ENCODE measurements at places on chromosomes 2 and 18.

DNA sequence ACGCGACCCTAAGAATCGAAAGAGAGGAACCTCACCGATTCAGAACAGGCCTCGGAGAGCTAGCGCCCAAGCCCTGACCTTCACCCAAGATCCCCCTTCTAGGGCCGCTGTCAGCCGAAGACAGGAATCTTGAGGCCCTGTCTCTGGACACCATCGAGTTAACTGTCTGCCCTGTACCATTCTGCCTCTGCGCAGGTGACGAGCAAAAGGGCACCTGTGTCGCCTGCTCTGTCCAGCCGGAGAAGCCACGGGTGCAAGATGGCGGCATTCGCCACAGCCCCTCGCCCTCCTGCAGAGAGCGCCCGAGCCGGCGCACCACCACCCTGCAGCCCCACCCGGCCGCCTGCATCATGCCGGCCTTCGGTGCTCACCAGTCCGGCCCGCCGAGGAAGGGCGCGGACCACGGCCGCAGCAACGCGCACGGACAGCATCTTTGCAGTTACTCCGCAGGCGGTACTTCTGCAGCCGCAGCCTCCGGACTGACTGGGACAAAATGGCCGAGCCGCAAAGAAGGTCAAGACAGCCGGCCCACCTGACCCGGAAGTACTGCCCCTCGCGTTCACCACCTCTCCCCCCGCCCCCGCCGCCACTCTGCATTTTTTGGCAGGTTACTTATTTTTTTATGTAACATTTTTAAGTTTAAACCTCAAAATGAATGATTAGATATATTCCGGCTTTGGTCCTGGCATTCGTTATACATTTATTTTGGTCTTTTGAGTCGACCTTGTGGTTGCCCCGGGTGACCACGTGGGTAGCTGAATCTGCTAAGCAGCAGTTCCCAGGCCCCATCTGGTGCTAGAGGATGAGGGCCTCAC is at the start of gene ATP5F1A:
Gene ATP5F1A, minus strand, starts transcription at position 496 of the 815 bp plus-strand sequence. Its CDS starts 65 bp downstream, at position 431.
- peak; percentile 80 for DNase-seq

DNA sequence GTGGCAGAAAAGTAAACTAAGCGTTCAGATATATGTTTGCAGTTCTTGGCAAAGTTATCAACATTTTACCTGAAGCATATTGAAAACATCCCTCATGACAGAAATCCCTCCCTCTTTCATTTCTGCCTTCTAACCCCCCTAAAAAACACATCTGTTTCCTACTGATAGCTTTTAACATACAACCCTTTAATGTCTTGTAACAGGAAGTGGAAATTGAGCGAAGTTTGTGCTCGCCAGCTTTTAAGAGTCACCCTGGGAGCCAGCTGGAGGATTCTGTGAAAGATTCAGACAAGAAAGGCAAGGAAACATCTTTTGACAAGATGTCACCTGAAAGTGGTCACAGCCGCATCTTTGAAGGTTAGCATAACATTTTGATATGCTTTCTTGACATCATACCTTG is 247.4 kb downstream of the XIRP2 start:
- no peak for DNase-seq

- no peak for DNase-seq
Observed at GRCh38 chr2:1618191-1618961, 125.9 kb downstream of the PXDN start.

- DNase-seq, result no peak
Observed at GRCh38 chr18:52190195-52190594, 149.8 kb upstream of the DCC start.

- DNase-seq, result no peak
Observed at GRCh38 chr2:10971888-10972260, 60.1 kb downstream of the KCNF1 start.

DNA sequence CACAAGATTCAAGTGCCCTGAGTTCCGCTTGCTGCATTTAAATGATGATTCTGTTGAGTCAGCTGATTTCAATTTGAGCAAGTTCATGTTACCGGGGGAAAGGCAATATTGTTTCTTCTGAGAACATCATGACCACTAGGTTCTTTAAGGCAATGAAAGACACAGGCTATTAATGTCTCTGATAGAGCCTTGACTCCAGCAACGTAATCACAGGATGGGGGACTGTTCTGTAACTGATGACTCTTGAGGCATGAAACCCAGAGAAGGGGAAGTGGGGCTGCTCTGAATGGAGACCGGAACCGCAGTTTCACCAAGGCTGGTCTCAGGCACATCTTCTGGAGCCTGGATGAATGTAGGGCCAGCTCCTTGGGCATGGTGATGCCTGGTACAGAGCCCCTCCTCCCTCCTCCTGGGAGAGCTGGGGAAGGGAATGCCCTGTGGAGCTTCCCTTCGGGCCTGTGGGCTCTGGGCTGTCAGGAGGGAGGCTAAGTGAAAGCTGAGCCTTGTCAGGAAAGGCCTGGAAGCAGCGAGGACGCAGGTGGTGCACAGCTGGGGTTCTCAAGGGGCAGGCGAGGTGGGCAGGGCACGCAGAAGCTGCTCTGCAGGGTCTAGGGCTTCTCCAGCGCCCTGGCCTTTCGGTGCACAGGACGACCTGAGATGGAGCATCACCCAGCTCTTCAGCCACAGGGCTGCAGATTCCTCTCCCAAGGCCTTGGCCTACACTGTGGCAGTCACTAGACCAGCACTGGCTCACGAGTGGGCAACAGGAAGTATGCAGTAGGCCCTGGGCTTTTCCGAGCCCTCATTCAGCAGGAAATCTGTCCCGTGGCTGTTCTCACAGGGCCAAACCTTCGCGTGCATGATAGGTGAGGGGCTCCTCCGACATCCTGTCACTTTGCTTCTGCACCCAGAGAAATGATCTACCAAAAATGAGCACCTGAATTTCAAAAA is 36.6 kb upstream of the PRLH start:
- no peak for DNase-seq

DNA sequence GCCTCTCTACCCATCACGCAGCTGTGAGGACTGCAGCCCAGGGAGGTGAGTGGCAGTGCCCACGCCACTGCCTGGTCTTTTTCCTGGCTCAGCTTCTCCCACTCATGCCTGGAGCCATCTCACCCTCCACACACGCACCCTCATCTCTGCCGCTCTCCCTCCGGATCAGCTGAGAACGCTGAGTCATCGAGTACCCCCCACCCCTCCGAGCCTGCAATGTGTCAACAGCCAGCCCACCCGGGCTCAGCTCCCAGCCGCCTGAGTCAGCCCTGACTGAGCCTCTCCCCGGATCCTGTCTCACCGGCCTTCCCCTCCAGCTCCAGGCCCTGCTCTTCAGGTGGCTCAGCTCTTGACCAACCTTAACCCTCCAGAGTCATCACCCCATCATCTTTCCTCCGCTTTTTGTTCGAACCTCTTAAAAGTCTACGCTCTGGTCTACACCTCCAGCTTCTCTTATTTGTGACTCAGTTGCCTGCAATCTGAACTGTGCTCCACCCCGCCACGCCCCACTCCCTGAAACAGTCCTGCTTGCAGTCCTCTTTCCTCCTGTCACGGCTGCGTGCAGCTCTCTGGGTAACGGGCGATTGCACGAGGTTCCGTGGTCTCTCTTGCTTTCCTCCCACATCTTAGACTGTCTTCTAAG is 94.4 kb upstream of the ASAP2 start:
- no peak for DNase-seq

- no peak for DNase-seq
Observed at GRCh38 chr18:75790796-75791195, 363.3 kb upstream of the SMIM21 start.

- DNase-seq, result no peak
Observed at GRCh38 chr2:152189622-152190495, 14.3 kb upstream of the STAM2 start.

- DNase-seq, result no peak
Observed at GRCh38 chr18:32328379-32328778, 138.5 kb downstream of the MEP1B start.

DNA sequence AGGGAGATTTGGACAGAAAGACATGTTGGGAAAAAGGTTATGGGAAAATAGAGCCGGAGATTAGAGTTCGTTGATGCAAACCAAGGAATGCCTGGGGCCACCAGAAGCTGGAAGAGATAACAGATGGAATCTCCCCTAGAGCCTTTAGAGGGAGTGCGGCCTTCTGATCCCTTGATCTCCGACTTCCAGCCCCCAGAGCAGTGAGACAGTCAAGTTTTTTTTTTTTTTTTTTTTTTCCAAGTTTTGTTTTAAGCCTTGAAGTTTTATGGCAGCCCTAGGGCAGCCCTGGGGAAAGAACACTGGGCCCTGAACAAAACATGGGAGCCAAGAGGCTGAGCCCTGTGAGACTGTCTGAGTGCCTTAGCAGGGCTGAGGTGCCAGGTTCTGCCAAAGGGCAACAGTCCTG is 6.5 kb downstream of the DGKD start:
- DNase-seq, result no peak

DNA sequence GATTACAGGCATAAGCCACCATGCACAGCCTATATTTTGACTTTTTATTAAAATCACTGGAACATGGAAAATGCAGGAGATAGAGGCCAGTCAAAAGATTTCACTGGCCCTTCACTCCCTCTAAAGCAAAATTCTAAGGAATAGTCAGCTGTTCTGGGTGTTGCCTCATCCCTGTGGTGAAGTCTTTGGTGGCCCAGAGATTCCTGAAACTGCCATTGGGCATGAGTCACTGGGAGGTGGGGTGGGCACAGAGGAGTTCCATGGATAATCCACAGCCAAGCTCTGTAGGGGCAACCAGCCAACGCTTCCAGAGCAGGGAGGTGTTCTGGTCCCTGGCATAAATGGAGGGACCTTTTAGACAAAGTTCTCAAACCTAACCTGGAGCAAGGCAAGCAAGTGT is 89.7 kb upstream of the TTC39C start:
- DNase-seq, result no peak

GRCh38 chr2:650343-651310 is 26.6 kb downstream of the TMEM18 start:
- DNase-seq, result no peak

DNA sequence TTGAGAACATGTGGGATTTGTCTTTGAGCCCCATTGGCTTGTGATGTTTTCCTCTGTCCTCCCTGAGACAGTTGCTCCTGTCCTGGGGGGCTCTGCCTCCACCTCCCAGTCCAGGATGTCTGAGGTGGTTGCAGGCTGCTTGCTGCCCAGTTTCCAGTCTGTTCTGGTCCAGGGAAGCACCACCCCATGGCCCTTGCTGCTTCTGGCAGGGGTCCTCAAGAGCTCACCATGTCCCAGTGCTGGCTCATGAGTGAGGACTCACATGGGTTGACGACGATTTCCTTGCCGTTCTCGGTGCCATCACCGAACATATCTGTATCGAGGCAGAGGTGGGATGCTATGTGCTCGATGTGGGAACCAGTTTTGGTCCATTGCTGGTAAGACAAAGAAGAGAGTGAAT is 103.4 kb upstream of the CAPN13 start:
- DNase-seq, result no peak

- DNase-seq, result no peak
Observed at GRCh38 chr2:219626540-219626939, 890 bp upstream of the SLC4A3 start.

Data from activated CD4-positive, alpha-beta T cell treated with anti-CD3 and anti-CD28 coated beads for 24 hours (primary cell).